Mucosa of descending colon (tissue), 3 donors: ENCODE measurements at places on chromosomes 11 and 22.

GRCh38 chr11:23100726-23101125 is 240.5 kb upstream of the CCDC179 start:
- DNase-seq, result no peak

DNA sequence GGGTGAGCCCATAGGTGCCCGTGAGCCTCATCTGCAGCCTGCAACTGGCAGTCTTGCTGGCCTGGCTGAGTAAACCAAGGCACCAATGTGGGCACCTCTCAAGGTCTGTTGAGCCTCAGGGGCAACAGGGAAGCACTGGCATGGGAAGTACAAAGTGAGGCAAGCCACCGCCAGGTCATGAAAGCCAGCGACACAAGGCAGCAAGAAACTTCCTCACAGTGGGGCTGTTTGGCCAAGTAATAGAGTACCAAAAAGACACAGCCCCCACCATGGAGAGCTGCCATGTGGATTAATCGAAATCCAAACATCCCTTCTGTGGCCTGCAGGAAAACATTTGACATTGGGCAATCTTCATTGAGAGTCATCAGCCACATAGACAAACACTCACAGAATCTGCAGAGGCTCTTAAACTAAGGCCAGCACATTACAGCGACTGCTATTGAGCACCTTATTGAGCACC is 43.6 kb upstream of the FIBIN start:
- DNase-seq, result peak; percentile 23

DNA sequence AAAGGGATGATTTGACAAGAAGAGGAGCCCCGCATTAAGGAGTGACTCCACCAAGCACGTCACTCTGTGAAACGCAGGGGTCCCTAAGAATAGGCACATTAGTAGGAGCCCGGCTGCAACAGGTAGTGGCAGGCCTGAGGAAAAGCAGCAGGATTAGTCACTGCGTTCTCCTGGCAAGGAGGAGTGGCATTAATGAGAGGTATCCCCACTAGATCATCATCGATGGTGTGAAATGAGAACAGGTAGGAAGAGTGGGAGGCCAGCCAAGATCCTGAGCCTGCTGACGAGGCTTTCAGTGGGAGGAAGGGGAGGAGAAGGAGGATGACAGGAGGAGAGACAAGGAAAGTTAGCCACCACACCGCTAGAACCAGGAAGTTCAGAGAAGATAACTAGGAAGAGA is 38.6 kb downstream of the NRXN2 start:
- DNase-seq, result no peak

GRCh38 chr11:45392591-45393091 is 106.5 kb upstream of the SYT13 start:
- no peak for DNase-seq

DNA sequence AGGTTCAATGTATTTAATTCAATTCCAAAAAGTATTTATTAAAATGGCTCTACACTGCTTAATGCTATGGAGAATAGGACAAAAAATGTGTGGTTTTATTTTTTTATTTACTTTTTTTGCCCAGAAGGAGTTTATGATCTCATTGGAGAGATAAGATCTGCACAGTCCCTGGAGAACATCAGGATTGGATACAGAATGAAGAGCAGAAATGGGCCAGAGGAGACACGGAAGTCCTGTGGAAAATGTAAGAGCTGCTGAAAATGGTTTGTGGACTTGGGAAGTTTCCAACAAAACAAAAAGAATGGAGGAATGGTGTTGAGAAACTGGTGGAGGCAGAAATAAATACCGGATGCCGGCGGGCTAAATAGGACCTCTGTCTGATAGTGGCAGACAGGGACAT is 554.6 kb downstream of the OPCML start:
- no peak for DNase-seq

- DNase-seq, result no peak
Measured at GRCh38 chr11:76577921-76578653, 92.5 kb downstream of the LRRC32 start.

DNA sequence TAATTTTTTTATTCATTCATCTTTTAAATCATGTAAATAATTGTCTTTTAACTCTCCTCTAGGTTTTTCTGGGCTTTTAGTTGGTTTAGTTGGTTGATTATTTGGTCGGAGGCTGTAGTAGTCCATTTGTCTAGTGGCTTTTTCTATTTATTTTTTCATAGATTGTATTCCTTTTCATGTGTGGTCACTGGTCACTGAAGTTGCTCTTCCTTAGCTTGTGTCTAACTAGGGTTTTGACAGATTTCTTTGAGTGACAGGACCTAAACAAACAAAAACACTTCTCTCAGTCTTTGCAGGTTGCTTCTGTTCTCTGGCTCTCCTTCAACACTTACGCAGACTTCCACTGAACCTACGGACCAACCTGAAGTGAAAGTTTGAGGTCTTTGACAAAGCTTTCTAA is 112.6 kb downstream of the EMSY start:
- no peak for DNase-seq

- no peak for DNase-seq
Measured at GRCh38 chr11:63491240-63491587, 247 bp upstream of the PLAAT5 start.

- DNase-seq, result no peak
Measured at GRCh38 chr22:25362883-25363240, 143.4 kb downstream of the CRYBB2 start.

GRCh38 chr11:100296051-100296679 is 390.9 kb upstream of the ARHGAP42 start:
- DNase-seq, result no peak

GRCh38 chr11:44873537-44873936 is 77.1 kb downstream of the TP53I11 start:
- DNase-seq, result no peak

DNA sequence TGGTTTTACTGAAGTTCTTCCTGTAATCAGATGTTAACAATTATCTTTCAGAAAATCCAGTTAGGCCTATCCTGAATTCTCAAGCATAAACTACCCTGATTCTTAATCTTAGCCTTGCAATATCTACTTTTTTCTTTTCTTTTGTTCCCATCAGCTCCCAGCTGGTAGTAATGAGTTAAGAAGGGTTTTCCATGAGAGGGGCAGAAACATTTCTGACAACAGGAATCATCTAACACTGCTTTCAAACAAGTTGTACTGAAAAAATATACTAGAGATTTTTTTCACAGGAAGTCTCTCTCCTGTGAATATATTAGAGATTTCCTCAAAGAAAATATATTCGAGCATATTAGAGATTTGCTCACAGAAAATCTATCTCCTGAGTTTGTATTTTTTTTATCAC is 3.3 kb upstream of the TRIM6 start:
- no peak for DNase-seq

- no peak for DNase-seq
Measured at GRCh38 chr11:130414107-130415080, 14.0 kb downstream of the ADAMTS8 start.

DNA sequence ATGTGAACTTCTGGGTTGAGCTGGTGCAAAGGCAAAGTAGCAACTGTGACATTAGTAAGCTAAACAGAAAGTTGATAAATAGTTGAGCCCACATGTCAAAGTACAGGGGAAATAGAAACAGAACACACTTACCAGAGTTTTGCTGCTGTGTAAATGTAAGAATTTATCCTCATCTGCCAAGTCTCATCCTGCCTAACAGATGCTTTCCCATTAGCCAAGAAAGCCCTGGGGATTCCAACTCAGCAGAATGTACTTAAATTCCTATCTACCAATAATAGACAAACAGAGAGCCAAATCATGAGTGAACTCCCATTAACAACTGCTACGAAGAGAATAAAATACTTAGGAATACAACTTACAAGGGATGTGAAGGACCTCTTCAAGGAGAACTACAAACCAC is 7.3 kb upstream of the OR51A2 start:
- no peak for DNase-seq

- DNase-seq, result no peak
Measured at GRCh38 chr22:29738118-29738815, 18.5 kb downstream of the CABP7 start.

DNA sequence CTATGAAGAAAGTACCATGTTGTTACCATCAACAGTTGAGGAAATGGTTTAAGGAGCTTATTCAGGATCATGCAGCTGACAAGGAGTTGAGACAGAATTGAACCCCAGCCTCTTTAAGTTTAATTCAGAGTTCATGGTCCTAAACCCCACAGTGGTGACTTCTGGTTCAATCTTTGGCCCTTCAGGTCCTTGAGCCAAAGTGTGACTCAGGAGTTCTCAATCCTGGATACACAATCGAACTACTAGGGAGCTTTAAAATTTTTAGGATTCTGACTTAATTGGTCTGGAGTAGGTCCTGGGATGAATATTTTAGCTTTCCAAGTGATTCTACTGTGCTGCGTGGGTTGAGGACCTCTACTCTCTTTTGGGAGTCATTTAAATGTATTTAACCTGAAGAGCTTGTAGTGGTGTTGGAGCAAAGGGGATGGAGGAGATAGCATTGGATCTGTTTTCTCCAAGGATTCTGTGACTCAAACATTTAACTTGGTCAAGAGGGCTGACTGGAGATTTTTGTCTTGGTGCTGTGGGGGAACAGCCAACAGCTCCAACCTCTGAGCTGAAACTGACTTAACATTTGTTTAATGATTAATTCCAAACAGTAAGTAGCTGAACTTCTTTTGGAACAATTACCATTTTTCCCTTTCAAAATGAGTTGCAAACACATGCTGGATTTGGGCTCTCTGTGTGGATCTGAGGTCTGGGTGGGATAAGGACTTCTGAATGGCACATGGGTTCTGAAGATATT is 80.1 kb downstream of the INSC start:
- DNase-seq, result no peak

- no peak for DNase-seq
Measured at GRCh38 chr22:37258753-37259401, 14.8 kb upstream of the RAC2 start.

DNA sequence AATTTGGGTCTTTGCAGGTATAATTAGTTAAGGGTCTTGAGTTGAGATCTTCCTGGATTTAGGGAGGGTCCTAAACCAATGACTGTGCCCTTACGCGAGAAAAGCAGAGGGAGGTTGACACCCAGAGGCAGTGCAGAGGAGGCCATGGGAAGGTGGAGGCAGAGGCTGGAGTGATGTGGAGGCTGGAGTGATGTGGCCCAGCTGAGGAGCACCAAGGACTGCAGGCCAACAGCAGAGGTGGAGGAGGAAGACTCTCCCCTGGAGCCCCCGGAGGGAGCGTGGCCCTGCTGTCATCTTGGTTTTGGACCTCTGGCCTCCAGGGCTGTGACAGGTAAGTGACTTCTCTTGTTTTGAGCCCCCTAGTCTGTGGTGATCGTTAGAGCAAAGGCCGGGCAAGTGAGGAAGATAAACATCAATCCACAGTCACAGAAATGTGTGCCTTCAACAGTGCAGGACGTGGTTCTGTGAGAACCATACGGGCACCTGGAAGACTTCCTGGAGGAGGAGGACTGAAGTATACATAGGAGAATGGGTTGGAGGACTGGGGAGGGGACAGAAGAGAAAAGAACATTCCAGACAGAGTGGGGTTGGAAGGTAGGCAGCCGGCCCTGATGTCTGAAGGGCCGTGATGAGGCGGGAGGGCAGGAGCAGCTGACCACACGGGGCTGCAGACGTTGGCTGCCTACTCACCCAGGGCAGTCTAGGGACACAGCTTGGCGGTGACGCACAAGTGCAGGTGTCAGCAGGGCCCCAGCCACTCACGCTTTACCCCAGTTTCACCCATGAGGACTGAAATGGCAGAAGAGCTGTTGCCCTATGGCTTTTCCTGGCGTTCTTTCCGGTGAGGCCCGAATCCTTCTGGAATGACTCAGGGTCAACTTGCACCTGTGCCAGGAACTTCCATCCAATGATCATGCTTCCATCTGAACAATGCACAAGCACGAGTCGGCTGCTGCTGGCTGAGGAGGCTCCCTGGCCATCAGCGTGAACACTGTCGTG is 270.2 kb downstream of the CTTN start:
- DNase-seq, result no peak

DNA sequence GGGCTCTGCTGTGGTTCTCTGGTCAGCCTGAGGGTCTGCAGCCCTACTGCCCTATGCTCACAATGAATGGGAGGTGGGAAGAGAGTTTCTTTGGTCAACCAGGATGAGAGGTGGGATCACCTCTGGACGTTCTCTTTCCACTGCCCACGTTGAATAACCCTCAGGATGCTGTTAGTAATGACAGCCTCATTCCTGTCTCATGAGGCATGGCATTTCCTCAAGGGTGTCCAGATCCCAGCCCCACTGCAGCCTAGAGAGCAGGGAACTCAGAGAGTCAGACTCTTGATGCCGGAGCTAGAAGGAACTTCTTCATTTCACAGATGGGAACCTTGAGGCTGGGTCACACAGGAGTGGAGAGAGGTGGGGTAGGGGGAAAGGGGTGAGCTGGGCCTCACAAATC is 196.0 kb downstream of the CEP164 start:
- no peak for DNase-seq

DNA sequence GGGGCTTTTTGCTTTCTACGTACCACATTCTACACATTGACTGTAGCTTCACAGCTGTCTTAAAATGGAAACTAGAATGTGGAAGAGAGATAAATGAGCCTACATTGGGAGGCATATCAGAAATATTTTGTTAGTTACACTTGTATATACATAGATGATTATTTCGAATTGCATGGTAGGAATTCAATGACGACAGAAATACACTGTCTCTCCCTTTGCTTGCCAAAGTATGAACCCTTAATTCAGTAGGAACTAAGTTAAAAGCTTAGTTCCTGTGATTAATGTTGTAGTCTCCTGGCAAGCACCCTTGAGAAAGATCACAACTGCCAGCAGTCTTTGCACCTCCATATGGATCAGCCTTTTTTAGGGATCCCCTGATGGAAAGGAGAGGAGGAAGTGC is 10.1 kb downstream of the C11orf87 start:
- no peak for DNase-seq

DNA sequence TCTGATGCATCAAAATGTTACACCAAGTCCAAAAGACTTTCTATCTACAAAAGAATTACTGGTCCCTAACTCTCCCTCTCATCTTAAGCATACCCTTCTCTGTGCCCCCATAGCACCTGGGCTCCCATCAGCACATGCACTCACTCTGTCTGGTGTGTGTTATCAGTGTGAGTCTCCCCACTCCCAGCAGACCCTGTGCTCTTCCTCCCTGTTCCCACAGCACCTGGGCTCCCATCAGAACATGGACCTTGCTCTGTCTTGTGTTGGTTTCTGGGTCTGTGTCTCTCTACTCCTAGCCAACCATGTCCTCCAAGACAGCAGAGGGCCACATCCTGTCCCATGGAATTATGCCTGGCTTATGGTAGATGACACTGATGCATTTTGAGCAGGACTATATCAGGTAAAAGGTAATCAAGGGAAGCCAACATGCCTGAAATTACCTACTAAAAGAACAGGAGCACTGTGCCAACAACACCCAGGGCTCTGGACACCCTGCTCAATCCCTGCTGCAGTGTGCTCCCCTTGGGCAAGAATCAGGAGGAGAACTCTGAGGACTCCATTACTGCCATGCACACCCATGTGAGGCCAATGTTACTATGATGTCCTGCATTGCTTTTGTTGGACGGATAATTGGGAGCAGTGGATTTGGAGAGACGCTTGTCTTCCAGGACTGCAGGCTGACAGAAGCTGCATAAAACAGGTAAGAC is 34.3 kb downstream of the GAB4 start:
- no peak for DNase-seq

DNA sequence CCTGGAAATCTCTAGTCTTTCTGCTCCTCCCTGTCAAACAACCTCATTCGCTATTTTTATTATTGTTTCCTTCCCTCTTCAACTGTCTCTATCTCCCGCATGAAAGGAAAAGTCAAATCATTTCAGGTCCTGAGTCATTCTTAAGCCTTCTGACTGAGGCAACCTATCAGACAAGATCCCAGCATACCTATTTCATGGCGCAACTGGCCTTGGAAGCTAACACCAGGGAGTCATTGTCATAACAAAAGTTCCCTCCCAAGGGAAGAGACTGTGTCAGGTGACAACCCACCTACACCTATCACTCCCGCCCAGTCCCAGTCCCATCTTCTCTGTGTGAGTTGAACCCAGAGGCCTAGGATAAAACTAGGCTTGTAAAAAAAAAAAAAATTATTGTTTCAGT is 10.2 kb upstream of the ARHGAP42 start:
- DNase-seq, result no peak

- no peak for DNase-seq
Measured at GRCh38 chr22:35597692-35598395, 19.3 kb downstream of the MB start.
